ENCODE measurements at places on chromosomes 4 and X. TPM values are rescaled to one million over a fixed set of nuclear protein-coding genes. Genes with fewer than 3 reads are reported as not detected.
A peak's percentile ranks its signal among the peaks of the same experiment; 100 is the strongest.

GRCh38 chr4:101274888-101275752 lies 72.2 kb downstream of the PPP3CA start:
- H3K27me3 ChIP-seq = no peaks in the 10 kb centered on the region
- H3K27ac ChIP-seq = no peak overlapping the region
- H3K36me3 ChIP-seq = no peaks in the 10 kb centered on the region
- H3K4me3 ChIP-seq = no peak overlapping the region

GRCh38 chrX:39808471-39808917 lies 289.3 kb downstream of the BCOR start:
- no peak overlapping the region for H3K4me3 ChIP-seq
- H3K27me3 ChIP-seq = no peaks in the 10 kb centered on the region
- DNase-seq = no peak
- peak overlapping the region; percentile 41 for H3K27ac ChIP-seq
- no peaks in the 10 kb centered on the region for H3K36me3 ChIP-seq

DNA sequence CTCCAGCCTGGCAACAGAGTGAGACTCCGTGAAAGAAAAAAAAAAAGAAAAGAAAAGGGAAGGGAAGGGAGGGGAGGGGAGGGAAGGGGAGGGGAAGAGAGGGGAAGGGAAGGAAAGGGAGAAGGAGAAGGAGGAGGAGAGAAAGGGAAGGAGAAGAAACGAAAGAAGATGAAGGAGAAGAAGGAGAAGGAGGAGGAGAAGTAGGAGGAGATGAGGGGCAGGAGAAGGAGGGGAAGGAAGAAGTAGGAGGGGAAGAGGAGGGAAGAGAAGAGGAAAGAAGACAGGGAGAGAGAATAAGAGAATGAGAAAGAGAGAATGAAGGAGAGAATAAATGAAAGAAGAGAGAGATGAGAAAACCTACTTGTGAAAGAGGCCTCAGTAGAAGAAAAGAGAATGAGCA lies 170.3 kb downstream of the DHRSX start:
- H3K36me3 ChIP-seq = no peaks in the 10 kb centered on the region
- H3K27ac ChIP-seq = no peak overlapping the region
- H3K27me3 ChIP-seq = no peaks in the 10 kb centered on the region

DNA sequence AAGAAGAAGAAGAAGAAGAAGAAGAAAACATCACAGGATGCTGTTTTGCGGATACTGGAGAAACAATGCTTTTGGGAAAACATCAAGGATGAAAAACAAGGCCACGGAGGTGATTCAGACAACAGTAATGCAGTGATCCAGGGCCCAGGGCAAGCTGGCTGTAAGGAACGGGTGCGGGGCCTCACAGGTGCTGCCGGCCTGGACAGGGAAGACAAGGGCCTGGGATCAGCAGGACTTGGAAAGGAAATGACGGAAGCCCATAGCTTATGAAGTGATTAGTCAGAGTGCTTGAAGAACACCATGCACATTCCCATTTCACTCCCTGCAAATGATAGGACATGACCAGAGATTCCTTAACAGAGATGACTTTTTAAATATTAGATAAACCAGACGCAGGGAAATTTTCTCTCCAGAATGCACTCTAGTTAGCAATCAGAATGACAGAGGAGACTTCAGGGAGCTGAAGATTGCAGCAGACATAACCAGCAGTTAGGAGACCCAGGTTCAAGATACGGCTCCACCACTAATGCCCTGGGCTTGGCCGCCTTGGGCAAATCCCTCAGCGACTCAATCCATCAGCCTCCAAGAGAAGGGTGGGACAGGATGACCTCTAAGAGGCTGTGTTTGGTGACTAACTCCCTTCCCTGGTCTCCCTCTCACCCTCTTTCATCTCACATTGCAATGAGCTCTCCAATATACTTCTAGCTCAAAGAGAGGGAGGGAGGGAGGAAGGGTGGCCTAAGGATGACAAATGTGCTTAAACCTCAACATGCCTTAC lies 54.1 kb downstream of the APBB2 start:
- H3K27me3 ChIP-seq = no peaks in the 10 kb centered on the region
- H3K4me1 ChIP-seq = peaks cover 23% of the 10 kb centered on the region
- H3K27ac ChIP-seq = no peak overlapping the region
- H3K36me3 ChIP-seq = no peaks in the 10 kb centered on the region
- no peak overlapping the region for H3K4me3 ChIP-seq

DNA sequence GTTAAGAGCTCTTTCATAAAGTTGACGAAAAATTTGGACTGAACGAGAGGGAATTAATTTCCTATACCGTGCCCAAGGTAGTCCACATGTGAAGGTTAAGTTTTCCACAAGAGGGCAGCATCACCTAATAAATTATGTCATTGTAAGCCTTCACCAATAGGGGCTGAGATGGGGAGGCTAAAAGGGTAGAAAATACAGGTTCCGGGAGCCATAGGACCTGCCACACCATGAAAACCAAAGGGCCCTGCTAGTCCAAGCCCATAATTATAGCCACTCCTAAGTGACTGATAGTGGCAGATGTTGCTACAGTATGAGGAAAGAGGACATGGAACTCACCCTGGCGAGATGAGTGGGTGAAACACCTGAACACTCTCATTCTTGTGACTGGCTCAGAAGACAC lies 122.2 kb downstream of the SHROOM4 start:
- no peaks in the 10 kb centered on the region for H3K4me1 ChIP-seq
- H3K36me3 ChIP-seq = no peaks in the 10 kb centered on the region
- DNase-seq = no peak
- H3K27ac ChIP-seq = no peak overlapping the region

The HPGD gene
- 287 TPM for total RNA-seq

The KDR gene
- 3.7 TPM for total RNA-seq

The ADGRG2 gene
- total RNA-seq = not detected
